ENCODE measurements at places on chromosomes 13 and 19.
A peak's percentile ranks its signal among the peaks of the same experiment; 100 is the strongest.

GRCh38 chr13:85216576-85216975 lies 582.6 kb downstream of the SLITRK6 start:
- DNase-seq: no peak

GRCh38 chr19:29807870-29808405 lies 3.9 kb upstream of the CCNE1 start:
- no peak for DNase-seq

DNA sequence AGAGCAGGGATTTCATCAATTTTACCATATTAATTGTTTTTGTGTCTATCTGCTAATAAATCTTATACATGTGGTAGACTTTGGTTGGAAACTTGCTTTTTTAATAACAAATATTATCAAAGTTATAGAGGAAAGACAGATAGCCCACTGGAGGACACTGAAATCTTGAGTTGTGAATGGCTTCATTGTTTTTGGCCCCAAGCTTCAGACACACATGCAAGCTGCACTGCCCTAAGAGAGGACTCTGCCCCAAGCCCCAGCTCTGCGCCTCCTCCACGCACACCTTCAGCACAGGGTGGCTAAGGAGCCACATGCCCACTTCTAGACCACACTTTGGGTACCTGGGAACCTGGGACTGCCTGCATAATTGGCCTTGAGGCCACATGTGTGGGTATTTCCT lies 35.2 kb downstream of the RCBTB2 start:
- no peak for DNase-seq

- peak; percentile 28 for DNase-seq
Measured at GRCh38 chr13:105410602-105411001, 1124.9 kb downstream of the EFNB2 start.

- DNase-seq: no peak
Measured at GRCh38 chr13:46124531-46124966, 19.7 kb upstream of the CPB2 start.

GRCh38 chr19:8575467-8575997 lies 1.7 kb downstream of the MYO1F start:
- peak; percentile 41 for DNase-seq

- DNase-seq: no peak
Measured at GRCh38 chr19:48491793-48492123, 19.9 kb downstream of the LMTK3 start.

GRCh38 chr13:30799356-30799824 lies 64.0 kb downstream of the ALOX5AP start:
- DNase-seq: peak; percentile 85

DNA sequence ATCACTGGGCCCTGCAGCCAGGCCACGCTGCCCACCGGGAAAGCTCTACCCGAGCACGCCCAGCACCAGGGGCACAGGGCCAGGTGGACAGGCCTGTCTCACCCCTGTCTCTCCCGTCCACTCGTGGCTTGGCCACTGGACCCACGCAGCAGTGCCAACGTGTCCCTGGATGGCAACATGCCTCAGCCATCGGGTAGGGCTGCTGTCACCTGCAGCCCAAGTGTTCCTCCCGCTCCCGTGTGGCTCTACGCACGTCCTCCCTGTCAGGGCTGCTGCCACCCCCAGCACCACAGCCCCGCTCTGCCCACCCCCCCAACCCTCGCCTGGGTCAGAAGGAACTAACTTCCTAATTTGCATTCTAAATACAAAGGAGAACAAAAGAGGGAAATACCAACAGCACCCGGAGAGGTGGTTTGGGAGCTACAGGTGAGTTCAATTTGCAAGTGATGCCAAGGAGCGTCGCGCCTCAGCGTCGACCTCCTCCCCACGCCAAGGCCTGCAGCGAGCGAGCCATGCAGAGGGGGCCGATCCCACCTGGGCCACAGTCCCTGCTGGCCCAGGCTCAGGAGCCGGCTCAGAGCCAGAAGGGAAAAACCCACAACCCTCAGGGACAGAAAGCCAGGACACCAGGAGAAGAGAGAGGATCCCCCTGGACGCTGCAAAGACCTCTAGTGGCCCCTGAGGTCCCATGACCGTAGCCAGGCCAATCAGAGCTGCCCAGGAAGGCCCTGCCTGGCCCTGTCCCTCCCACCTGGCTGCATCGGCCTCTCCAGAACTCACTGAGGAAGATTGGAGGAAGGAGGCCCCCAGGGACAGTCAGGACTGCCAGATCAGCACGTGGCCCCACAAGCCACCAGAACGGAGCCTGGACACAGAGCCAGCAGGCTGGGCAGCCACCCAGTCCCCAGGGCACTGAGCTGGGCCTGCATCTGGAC lies 128.4 kb upstream of the SPACA7 start:
- DNase-seq: no peak

- no peak for DNase-seq
Measured at GRCh38 chr19:32916969-32917615, 47.5 kb upstream of the SLC7A9 start.

DNA sequence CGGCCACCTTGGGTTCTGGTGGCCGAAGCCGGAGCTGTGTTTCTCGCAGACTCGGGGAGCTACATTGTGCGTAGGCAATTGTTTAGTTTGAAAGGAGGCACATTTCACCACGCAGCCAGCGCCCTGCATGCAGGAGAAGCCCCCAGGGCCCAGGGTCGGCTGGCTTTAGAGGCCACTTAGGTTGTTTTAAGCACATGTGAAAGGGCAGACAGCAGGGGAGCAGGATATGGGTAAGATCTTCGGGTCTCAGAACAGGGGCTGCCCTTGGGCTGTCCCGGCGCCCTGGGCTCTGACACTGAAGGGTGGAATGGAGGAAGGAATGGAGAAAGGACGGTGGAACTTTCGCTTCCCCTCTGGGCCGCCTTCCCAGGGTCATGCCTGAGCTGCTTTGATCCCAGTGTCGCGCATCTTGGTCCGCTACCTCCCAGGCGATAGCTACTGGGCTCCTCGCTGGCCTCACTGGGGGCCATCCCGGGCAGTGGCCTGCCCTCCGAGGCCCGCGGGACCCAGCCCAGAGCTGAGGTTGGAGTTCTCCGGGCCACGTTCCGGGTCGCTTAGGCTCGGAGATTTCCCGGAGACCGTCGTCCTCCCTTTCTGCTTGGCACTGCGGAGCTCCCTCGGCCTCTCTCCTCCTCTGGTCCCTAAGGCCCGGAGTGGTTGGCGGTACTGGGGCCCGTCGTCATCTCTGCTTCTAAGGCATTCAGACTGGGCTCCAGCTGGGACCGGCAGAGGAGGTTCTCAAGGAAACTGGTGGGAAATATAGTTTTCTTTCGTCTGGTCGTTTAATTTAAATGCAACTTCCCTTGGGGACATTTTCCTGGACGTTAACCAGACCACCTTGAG lies 4.3 kb upstream of the POU4F1 start:
- no peak for DNase-seq

GRCh38 chr19:38291855-38292254 lies 12.2 kb upstream of the C19orf33 start:
- no peak for DNase-seq

DNA sequence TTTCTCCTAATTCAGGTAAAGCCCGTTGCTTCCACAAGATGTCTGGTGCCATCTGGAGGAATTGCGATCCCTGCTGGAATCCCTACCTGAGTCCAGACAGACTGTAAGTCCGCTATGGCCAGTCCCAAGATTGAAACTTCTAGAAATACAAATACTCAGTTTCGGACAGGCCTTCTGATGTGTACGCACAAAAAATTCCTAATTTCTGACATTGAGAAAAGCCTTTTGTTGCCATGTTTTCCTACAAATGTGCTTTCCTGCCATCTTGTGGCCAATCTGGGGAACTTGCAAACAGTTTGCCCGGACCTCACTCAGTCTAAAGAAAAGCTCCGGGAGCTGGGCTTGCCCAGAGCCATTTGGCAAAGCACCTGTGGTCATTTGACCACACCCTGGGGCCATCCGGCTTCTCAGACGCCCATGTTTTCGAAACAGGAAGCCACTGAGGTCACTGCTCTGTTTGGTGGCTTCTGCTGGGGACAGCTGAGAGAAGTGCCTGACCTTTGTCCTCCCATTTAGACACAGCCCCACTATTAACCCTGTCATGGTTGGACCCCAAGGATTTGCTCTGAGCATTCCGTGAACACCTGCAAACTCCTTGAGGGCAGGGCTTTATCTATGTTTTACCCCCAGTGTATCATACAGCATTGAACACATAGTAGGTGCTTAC lies 79.4 kb downstream of the SLC15A1 start:
- peak; percentile 55 for DNase-seq

DNA sequence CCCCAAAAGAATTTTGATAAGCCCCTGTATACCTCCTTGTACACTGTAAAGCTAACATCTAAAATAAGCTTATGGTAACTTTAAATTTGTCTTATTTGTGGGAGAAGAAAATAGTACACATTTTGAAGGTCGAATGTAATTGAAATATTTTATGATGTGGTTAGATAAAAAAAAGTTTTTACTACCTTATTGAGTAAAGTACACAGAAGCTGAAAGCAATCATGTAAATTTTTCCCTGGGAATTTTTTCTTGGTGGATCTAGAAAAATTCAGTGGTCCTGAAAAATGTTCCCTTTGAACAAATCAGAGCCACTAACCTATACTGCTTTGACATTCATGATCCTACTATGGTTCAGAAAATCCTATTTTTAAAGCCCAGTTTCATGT lies 46.9 kb downstream of the SIPA1L3 start:
- DNase-seq: peak; percentile 10

DNA sequence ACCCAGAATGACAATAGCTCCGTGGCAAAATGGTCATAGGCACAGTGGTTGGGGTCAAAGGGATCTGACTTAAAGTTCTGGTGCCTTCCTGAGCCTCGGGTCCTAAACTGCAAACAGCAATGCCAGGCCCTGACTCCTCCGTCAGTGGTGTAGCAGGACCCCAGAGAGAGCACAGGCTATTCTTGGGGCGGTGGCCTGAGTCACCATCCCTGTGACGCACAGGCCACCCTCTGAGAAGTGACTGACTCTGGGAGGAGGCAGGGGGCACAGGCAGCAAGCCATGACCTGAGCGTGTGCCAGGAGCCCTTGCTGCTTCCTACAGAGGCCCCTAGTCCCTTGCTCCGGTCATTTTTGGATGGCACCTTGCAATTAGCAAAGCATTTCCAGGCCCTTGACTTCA lies 18.7 kb downstream of the PLVAP start:
- no peak for DNase-seq

DNA sequence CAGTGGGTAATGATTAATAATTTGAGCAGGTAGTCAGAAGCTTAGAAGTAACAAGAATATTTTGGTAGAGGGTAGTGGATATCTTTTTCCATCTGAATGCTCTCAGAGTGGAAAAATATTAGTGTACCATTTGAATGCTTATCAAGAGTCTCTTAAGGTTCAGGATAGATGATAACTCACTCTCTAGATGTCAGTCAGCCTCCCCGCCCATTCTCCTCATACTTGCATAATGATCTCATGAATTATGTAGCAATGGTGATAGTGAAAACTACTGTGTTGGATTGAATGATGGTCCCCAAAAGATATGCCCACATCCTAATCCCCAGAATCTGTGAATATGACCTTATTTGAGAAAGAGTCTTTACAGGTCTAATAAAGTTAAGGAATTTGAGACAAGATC lies 132.7 kb upstream of the KLF12 start:
- DNase-seq: no peak

DNA sequence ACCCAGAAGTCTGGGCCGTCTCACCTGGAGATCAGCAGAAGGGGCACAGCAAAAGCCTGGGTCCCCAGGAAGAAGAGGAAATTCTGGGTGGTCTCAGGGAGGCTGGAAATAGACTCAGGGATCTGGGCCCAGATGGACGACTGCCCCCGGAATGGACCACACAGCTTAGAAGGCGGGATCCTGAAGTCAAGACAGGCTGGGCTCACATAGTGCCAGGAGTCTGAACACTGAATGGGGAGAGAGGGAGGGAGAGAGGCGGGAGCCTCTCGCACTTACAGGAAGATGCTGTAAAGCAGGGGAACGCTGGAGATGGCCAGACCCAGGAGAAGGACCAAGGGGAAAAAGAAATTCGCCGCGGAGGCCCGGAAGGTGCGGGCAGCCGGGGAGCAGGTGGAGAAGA lies 1.3 kb upstream of the LENG1 start:
- DNase-seq: no peak

- DNase-seq: peak; percentile 43
Measured at GRCh38 chr19:39052243-39052746, 19.9 kb upstream of the FBXO27 start.

GRCh38 chr13:112350300-112350699 lies 25.9 kb upstream of the SPACA7 start:
- DNase-seq: no peak

DNA sequence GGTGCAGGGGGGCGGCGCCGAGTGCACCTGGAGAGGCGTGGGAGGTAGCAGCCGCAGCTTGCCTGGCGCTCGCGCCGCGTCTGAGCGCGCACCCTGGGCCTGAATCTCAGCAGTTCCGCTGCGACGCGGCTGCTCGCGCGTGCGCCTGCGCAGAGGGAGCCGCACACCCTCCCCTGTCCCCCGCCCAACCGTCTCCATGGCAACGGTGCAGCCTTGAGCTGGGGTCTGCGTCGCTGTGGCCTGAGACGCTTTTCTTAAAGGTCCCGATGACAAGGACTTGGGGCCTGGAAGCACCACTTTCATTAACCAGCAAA lies at the start of gene PNMA8B:
PNMA8B (minus strand) TSS at position 82 of the 314 bp plus-strand sequence. CDS start 402 bp downstream, outside the sequence.
- no peak for DNase-seq
